ENCODE measurements at places on chromosomes 5 and 9.

DNA sequence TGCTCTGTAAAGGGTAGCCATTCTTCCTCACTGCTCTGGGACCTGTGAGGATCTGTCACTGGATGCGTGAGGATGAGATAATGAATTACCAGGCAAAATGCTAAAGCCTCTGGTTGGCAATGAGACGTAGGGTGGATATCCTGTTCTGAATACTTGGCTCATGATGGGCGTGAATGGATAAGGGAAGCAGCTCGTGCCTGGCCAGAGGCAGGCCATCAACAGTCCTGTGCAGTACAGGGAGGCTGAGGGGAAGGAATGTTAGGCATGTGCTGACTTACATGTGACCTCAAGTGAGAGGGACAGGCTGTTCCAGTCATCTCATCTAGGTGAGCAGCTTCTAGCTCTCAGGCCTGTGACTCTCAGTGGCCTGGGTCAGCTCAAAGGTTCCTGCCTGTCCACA is 172.8 kb downstream of the CARTPT start:
- no peak for DNase-seq

DNA sequence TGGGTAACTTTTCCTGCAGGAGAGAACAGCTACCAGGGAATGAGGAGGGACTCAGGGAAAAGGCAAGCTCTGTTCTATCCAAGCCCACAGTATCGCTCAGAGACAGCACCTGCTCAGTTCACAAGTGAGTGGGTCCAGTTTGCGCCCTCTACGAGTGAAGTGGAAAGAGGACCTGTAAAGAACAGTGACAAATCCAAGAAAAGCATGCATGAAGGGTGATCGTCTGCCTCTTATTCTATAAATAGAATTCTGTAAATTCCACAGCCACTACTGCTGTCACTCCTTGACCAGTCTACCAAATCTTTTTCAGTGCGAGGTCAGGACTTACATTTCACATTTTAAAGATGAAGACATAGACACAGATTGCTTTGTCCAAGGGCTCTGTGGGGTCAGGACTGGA is 117.5 kb downstream of the ENTREP1 start:
- DNase-seq, result no peak

GRCh38 chr9:114221706-114222465 is 66.5 kb downstream of the COL27A1 start:
- DNase-seq, result no peak

- DNase-seq, result peak; percentile 10
Measured at GRCh38 chr5:15383469-15383868, 116.5 kb upstream of the FBXL7 start.

DNA sequence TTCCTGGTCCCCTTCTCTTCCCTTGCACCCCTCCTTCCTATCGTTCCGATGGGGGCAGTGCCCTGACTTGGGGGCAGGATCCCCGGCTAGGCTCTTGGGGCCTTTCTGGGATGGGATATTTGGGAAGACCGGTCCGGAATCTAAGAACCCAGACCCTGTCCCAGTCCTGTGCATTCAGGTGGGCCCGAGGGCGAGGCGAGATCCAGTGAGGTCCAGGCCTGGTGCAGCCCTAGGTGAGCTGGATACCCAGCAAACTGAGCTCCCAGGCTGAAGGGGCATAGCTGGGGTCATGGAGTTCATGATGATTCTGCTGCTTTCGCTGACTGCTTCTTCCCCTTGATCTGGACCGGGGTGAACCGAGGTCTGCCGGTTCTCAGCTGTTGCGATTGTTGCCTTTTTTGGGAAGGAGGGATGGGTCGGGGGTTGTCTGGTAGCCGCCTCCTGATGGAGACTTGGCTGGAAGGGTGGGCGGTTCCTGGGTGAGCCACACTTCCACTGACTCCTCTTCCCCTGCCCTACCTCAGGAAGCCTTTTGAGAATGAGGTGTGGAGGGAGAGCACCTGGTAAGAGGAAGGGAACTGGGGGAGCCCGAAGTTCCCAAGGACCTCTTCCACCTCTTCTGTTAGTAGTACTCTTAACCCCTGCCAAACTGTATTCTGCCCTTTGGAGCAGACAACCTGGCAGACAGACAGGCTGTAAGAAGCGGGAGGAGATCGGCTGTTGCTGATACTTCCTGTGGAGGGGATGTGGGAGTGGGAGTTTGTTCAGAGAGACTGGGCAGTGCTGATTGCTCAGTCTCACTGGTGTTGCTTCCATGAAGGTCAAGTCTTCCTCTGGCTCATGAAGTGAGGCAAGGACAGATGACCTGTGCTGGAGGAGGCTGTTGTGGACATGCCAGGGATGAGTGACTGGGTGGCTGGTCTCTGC is 1.0 kb downstream of the LRRC8A start:
- DNase-seq, result peak; percentile 22

DNA sequence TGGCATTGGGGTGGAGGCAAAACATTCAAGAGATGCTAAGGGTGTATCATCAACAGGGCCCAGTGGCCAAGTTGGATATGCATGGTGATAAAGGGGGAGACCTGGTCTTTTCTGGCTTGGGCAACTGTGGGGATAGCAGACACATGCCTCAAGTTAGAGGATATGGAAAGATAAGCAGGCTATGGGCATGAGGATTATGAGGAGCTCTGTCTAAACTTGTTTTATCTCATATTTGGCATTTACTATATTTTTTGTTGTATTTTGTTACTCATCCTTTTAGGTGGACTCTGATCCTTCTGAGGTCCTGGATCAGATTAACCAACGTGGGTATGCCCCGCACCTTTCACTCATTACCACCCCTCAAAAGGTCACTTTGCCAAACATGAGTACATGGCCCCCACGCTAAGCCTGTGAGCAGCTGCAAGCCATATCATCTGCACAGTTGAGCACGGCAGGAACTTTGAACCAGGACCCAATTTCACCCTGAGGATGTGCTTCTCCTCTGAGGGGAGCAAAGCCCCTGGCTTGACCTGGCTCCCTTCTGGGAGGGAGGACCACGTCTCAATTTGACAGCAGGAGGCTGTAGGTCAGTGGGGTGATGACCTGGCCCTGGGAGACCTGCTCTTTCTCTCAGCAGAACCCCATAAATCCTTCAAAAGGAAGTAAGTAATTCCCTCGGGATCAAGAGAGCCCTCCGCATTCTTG is 71.1 kb upstream of the CD180 start:
- DNase-seq, result no peak

- no peak for DNase-seq
Measured at GRCh38 chr5:124825983-124826337, 79.5 kb upstream of the ZNF608 start.

GRCh38 chr5:14108170-14108996 is 34.8 kb upstream of the TRIO start:
- peak; percentile 63 for DNase-seq

- no peak for DNase-seq
Measured at GRCh38 chr5:131209506-131210150, 38.9 kb downstream of the LYRM7 start.

- no peak for DNase-seq
Measured at GRCh38 chr5:3167473-3167872, 416.0 kb upstream of the IRX2 start.

GRCh38 chr9:136297016-136297691 is 6.7 kb downstream of the CCDC187 start:
- DNase-seq, result no peak

- no peak for DNase-seq
Measured at GRCh38 chr5:43851741-43852140, 248.8 kb downstream of the NNT start.

DNA sequence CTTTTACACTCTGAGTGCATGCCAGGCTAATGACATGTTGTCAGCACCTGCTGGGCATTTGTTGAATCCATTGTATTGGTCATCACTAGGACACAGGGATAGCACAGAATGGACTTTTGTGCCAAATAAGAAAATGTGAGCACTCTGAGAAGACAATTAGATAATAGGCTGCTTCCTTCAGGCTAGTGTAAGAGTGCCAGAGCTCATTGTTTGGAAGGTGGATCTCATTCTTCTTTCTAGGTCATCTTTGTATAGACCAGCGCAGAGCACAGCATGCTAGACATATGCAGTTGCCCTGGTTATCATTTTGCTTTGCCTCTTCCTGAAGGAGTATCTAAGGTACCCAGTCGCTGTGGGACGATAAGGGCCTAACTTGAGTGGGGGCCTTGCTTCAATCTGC is 493.4 kb upstream of the COX7C start:
- peak; percentile 41 for DNase-seq

GRCh38 chr5:32030686-32031085 is 143.4 kb downstream of the GOLPH3 start:
- DNase-seq, result no peak

GRCh38 chr5:31823472-31823871 is 184.5 kb downstream of the PDZD2 start:
- DNase-seq, result no peak

- no peak for DNase-seq
Measured at GRCh38 chr5:135977375-135977928, 22.7 kb upstream of the LECT2 start.

- no peak for DNase-seq
Measured at GRCh38 chr9:129676975-129677374, 11.5 kb downstream of the PRRX2 start.

- DNase-seq, result no peak
Measured at GRCh38 chr9:35350827-35351549, 138.9 kb upstream of the RUSC2 start.

- peak; percentile 48 for DNase-seq
Measured at GRCh38 chr9:135501261-135502167, 1.0 kb downstream of the MRPS2 start.

GRCh38 chr9:134325096-134325812 is 1.0 kb upstream of the RXRA start:
- no peak for DNase-seq

GRCh38 chr5:138911441-138911840 is 36.3 kb upstream of the LRRTM2 start:
- DNase-seq, result no peak

DNA sequence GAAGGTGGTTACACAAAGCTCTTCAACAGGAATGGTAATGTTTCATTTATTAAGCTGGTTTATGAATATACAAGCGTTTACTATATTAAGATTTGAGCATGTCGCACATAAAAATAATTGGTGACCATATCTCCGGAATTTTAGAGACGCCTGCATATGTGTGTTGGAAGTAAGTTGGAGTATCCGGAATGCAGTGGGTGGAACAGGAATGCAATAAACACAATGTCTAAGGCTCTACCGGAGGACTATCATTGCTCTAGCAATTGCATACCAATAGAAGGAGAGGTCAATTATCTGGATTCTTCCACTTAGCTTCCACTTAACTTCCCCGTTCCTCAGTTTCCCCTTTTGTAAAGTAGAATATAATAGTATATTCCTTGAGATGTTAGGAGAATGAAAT is 1.1 kb upstream of the CEP78 start:
- DNase-seq, result no peak

DNA sequence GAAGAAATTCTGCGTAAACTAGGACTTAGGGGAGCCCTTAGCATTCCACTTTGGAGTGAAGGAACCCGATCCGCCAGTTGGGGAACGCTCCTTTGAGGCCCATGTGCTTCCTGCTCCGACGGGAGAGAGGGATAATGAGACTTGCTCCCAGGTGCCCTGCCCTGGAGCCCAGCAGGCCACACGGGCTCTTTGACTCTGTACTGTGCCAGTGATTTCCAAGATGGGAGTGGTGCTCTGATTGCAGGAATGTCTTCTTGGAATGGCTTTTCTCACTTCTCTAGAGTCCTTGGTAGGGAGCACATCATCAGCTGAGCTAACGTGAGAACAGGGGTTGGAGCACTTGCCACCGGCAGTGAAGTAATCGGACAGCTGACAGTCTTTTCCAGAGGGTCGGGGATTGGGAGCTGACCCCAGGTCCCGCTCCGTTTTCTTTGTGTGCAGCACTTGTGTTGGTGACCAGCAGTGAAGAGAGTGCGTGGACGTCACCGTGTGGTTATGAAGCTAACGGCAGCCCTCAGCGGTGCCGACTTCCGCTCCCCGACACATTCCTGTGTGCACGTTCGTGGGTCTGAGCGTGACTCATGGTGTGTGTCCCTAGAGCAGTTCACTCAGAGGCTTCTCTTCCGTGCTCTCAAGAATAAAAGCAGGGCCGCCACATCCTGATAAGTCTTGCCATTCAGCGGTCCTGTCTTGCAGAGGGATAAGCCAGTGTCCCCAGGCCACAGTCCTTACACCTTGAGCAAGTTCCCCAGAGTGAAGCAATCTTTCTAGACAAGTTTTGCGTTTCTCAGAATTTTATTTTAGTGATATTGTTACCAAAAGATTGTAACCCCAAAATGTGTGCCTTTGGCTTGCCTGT is 25.6 kb downstream of the ABL1 start:
- DNase-seq, result no peak

- DNase-seq, result no peak
Measured at GRCh38 chr5:39775797-39776365, 351.1 kb upstream of the DAB2 start.

DNA sequence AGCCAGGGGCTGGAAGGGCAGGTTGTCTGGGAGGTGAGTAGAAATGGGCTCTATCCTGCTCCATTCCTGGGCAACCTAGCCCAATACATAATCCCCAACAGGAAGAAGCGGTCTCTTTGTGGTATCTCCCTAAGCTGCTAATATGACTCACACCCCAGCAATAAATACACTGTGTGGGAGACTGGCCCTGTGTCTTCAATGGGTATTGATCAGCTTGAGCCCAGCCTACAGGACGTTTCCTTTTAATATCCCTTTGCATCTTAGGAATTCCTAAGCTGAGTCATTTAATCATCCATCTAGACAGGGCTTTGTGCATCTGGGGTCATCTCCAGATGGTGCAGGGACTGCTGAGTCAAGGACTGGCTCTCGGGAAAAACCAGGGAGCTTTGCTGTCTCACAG is 207.0 kb upstream of the PANK3 start:
- no peak for DNase-seq

- no peak for DNase-seq
Measured at GRCh38 chr9:69395718-69396117, 70.7 kb downstream of the ENTREP1 start.

- DNase-seq, result no peak
Measured at GRCh38 chr5:1101961-1102713, 9.7 kb downstream of the SLC12A7 start.

- DNase-seq, result no peak
Measured at GRCh38 chr5:10505517-10506095, 58.3 kb upstream of the ANKRD33B start.

DNA sequence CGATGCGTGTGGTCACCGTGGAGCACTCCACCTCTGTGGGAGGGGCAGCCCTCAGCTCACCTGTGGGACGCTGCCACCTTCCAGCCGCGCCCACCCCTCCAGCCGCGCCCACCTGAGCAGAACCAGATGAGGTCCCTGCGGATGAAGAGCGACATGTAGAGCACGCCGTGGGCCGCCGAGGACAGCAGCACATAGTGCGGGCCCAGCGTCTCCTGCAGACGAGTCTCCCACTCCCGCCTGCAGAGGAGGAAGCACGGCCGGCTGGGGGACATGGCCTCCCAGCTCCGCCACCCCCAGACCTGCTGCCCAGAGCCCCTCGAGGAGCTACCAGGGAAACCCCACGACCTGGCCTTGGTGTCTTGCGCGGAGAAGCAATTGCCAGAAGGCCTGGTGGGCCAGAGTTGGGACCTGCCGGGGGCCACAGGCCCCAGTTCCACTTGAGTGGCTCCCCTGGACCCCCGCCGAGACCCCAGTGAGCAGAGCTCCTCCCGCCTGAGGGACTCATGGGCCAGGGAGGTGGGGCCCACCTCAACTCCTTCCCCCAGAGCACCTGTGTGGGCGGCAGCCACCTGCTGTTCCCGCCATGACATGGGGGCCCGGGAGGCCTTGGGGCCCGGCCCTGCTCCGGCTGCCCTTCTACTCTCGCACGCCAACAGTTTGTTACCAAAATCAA is 6.5 kb downstream of the INPP5E start:
- DNase-seq, result no peak

GRCh38 chr5:133049726-133050048 is 2.1 kb upstream of the HSPA4 start:
- DNase-seq, result no peak

GRCh38 chr5:87829217-87829551 is 416.5 kb upstream of the CCNH start:
- peak; percentile 1 for DNase-seq

GRCh38 chr5:61366497-61367240 is 34.6 kb downstream of the ZSWIM6 start:
- DNase-seq, result no peak

Data from NCI-H2081 (cell line).